SK-N-MC (cell line): ENCODE measurements at places on chromosomes 2 and 18.

GRCh38 chr2:2400286-2401038, 69.4 kb upstream of the MYT1L start:
- no peak for DNase-seq

GRCh38 chr2:156687715-156688114, 251.5 kb downstream of the GPD2 start:
- DNase-seq: no peak

DNA sequence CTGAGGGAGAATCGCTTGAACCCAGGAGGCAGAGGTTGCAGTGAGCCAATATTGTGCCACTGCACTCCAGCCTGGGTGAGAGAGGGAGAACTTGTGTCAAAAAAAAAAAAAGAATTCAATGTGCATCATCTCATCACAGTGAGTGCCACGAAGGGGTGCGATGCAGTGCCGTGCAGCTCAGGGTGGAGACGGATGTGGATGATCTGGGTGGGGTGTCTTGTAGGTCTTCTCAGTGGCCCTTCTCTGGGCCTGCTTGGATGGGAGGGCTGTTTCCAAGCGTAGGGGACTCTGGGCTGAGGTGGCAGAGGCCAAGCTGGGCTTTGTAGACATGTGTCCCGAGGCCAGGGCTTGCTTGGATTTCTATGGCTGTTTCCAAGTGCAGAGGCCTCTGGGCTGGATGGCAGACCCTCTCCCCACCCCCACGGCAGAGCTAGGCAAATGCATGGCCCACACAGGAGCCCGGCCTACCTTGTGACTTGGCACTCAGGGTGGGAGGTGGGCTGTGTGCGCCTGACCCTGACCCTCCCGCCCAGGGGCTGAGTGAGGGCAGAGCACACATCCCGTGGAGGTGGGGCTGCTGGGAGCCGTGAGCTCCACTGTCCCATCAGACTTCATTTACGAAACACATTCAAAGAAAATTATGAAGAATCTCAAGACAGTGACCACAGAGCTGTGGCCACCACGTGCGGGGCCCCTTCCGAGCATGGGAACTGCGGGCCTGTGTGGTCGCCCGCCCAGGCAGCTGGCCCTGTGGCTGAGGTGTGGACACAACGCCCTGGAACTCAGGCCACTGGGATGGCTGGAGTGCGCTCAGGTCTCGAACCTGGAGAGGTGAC, 76.4 kb downstream of the ASB1 start:
- no peak for DNase-seq

DNA sequence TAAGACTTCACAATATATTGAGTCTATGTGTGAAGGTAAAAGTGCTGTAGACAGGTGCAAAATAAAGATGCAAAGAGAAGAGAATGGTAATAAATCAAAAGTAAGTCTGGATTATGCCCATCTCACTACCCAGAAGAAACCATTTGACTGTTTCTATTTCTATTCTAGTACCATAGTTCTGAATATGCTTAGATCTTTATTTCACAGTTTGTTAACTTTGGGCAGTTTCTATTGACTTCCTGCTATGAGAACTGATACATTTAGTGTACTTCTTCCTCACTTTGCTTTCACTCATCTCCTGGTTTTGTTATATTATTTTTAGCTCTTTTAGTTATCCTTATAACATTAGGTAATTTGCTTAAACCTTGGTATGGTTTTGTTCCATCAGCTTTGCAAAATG, 94.9 kb downstream of the HS1BP3 start:
- DNase-seq: no peak

DNA sequence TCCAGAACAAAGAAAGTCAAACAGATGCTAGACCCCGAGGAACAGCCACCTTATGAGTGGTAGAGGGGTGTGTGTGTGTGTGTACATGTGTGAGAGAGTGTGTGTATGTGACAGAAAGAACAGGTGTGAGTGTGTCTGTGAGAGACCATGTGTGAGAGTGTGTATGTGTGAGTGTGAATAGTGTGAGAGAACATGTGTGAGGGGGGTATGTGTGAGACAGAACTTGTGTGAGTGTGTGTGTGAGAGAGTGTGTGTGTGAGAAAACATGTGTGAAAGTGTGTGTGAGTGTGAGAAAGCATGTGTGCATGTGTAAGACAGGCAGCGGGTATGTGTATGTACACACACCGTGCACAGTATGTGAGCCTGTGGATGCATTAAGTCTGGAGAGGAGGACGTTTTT, 214.3 kb downstream of the SP3 start:
- no peak for DNase-seq

GRCh38 chr2:65922794-65923193, 490.4 kb upstream of the SPRED2 start:
- DNase-seq: no peak

DNA sequence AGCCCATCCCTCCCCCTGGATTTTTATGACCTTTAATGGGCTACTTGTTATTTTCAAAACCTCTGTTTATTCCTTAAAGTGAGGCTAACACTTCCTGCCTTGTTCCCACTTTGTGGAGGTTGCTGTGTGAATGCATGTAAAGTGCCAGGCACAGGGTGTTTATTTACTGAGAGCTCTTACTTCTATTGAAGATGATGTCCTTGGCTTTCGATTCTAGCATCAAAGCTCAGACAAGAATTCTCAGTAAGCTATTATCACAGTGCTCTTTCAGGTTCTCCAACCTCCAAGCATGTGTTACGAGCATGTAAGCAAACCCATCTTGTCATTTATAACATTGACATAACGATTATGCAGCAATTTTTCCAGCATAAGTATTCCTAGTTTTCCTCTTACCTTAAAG, 44.2 kb downstream of the DPYSL5 start:
- DNase-seq: no peak

- no peak for DNase-seq
These were observed 22.5 kb downstream of the KIF1A start for GRCh38 chr2:240797500-240797895.

- DNase-seq: no peak
These were observed 27.0 kb downstream of the RPRM start for GRCh38 chr2:153451611-153452010.

- no peak for DNase-seq
These were observed 12.5 kb upstream of the MAL start for GRCh38 chr2:95012881-95013550.

GRCh38 chr18:11927497-11927896, 19.4 kb upstream of the MPPE1 start:
- no peak for DNase-seq

- DNase-seq: no peak
These were observed 15.0 kb downstream of the GPR45 start for GRCh38 chr2:105256431-105257047.

GRCh38 chr2:164609790-164610189, 11.5 kb downstream of the GRB14 start:
- no peak for DNase-seq

GRCh38 chr18:58496937-58497336, 132.0 kb downstream of the ALPK2 start:
- DNase-seq: no peak

GRCh38 chr2:198146346-198146940, 342.1 kb downstream of the PLCL1 start:
- no peak for DNase-seq

GRCh38 chr2:3730646-3731045, 27.3 kb downstream of the DCDC2C start:
- DNase-seq: no peak

GRCh38 chr2:232772531-232772930, 3.8 kb downstream of the KCNJ13 start:
- DNase-seq: no peak

GRCh38 chr2:32591669-32592463, 36.0 kb upstream of the TTC27 start:
- DNase-seq: no peak

DNA sequence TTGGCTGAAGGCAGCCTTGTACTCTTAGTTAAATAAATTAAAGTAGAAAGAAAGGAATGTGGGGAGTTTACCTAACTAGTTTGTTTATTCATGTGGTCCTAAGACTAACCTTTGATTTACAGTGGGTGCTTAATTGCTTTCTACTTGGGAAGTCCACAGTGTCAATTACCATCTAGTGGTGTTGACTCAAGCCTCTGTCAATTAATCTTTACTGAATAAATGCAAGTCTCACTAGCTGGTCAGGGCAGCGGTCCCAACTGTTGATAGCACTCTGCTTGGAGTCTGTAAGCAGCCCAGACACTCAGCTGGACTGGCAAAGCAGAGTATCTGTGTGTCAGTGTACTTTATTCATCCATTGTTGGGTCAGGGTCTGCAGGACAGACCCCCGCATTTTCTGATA, 15.8 kb downstream of the ZNF514 start:
- no peak for DNase-seq

DNA sequence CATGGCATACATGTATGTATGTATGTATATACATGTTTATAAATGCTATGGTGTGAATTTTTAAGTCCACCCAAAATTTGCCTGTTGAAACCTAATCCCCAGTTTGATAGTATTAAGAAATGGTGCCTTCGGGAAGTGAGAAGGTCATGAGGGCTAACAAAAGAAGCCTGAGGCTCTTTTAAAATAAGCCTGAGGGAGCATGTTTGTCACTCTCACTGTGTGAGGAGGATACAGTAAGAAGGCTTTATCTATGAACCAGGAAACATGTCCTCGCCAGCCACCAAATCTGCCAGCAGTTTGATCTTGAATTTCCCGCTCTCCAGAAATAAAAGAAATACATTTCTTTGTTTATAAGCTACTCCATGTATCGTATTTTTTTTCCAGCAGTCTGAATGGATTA, 163.0 kb upstream of the LINC00305 start:
- DNase-seq: no peak

- peak; percentile 8 for DNase-seq
These were observed at the start of gene GALM for GRCh38 chr2:38665854-38666555. GALM (plus strand) TSS chr2:38666114; CDS start chr2:38666162, 48 bp downstream.

DNA sequence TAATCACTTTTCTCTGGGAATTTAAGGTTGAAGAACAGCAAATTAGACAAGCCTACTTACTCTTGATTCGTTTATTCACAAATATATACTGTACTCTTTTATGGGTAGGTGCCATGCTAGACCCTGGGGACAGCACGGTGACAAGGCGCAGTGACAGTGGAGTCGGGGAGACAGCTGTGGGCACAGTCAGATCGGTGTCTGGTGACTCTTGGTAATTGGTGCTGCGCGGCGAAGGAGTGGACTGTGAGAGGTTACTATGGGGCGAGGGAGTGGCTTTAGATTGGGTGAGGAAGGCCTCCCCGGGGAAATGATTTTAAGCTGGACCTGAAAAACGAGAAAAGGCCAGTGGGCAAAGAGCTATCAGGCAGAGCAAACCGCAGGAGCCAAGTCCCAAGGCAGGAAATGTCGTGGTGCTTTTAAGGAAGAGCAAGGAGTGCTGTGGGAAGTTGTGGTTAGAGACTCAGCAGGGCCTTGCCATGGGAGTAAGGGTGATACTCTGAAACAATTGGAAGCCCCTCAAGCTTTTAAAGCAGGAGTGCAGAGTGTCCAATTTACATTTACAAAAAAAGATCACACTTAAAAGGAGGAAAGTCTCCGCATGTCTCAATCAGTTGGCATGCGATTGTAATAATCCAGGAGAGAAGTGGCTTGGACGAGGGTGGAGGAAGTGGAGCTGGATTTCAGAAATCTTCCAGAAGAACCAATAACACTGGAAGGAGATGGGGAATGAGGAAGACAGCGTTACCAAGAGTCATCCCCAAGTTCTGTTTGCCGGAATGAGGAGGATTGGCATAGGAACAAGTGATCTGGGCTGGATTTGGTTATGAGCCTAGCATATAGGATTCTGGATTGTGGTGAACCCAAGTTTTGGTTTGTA, 36.1 kb upstream of the TXNDC2 start:
- DNase-seq: peak; percentile 63

GRCh38 chr2:197804758-197805714, 643 bp downstream of the PLCL1 start:
- no peak for DNase-seq

DNA sequence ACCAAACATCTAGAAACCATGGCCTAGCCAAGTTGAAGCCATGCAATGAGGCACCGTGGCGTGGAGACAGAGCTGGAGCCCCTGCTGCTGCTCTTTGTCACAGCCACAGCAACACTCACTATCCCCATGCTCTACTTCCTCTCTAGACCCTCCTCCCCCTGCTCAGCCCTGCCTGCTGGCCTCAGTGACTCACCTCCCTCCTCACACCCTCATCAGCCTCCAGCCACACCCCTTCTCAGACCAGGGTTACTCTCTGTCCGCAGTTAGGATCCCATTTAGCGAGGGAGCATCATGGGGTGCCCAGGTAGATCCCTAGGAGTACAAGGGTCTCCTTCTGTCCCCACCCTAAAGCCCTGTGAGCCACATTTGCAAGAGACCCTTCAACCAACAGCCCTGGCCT, 25.4 kb upstream of the SOX11 start:
- no peak for DNase-seq

DNA sequence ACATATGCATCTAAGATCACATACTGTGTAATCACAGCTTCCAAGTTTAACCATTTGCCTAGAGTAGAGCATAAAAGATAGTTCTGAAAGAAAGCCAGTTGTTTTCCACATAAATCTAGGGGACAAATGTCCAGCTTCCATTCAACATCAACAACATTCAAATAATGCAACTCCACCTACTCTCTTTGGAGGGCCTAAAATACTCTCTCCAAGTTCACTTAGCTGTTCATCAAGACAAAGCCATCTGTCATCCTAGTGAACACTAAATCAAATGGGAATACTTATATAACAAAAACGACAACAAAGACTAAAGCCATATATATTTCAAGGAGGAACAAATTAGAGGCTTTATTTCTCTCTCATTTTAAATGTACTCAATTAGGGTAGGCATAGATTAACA, 221.5 kb upstream of the CDH2 start:
- no peak for DNase-seq

DNA sequence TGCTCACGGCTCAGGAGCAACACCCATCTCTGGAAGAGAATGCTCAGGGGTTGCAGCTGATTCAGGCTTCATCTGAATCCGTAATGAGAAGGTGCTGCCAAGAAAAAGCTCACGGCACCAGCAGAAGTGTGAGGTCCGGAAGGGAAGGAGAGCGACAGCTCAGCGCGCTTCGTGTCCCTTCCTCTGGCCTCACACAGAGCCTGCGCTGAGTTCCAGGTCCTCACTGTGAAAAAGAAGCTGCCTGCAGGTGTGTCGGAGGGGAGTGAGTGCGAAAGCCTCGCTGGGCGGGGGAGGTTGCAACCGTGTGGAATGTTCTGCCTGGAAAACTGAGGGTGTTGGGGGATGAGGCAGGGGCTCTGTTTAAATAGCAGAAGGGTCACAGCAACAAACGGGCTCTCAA, 76.2 kb upstream of the TWIST2 start:
- DNase-seq: no peak

- no peak for DNase-seq
These were observed 3.9 kb downstream of the INPP4A start for GRCh38 chr2:98448441-98449145.

DNA sequence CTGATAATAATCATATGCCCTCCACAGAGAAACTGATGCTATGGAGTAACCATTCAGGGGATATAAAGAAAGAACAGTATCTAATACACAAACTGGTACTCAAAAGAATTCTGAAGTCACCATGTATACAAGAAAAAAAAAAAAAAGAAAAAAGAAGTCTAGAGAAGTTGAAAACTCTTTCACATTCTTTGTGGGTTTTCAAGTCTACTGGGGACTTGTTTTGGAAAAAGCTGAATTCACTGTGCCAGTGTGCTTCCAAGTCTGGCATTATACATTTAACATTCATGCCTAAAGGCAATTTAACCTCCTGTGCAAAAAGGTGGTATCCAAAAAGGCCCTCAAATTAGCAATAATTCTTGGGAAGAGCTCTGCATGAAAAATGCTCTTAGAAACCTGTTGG, 94.8 kb upstream of the ITGB6 start:
- DNase-seq: no peak
